ENCODE measurements at places on chromosomes 5 and 9.

DNA sequence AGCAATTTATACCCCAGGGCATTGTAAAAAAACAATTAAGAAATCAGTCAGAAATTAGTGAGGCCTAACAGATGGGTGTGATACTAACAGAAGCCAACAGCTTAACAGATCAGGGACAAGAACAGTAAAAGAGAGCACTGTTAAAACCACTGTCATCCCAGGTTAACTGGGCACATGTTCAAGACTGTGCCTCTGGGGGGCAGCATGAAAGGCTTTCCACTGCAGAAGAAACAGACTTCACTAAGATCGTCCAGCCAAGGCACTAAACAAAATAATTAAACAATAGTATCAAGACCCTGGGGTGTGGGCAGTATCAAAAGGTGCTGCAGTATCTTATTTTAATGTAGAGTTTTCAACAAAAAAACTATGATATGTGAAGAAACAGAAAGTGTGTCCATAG lies 43.5 kb downstream of the FBN2 start:
- DNase-seq: no peak

DNA sequence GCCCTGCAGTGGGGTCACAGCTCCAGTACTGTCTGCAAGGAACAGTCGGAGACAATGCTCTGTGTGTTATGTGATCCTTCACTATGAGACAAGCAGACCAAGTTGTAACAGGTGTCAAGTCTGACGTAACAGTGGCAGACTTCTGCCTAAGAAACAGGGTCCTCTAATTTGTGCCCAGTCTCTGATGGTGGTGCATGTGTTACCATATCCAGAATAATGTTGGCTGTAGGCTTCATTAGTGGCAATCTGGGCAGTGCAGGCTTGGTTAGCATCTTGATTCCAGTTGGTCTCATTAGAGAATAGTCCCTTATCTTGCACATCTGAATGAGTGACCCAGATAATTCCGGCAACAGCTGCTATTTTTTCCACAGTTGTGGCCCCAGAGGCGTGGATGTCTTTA lies 33.8 kb downstream of the ZNF131 start:
- DNase-seq: no peak

- DNase-seq: no peak
Observed at GRCh38 chr5:157157293-157157891, 8.7 kb downstream of the GARIN3 start.

- DNase-seq: no peak
Observed at GRCh38 chr5:108326982-108327381, 54.9 kb downstream of the FBXL17 start.

DNA sequence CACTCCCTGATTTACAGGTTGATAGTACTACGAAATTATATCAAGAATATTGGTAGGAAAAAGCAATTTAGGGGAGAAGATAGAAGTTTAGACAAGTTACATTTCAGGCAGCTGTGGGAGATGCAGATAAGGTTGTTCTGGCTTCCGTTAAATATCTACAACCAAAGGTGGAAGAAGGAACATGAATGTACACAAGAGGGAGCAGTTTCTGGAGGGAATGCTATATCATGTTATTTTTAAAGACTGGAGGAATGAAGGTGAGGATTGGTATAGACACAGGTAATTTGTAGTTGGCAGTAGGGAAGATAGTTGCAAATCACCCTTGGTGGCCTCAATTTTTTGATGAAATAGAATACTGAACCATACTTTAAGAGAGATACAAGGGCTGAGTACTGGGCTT lies 187.3 kb upstream of the NMUR2 start:
- no peak for DNase-seq

GRCh38 chr9:135619599-135619886 lies 19.8 kb downstream of the GLT6D1 start:
- no peak for DNase-seq

DNA sequence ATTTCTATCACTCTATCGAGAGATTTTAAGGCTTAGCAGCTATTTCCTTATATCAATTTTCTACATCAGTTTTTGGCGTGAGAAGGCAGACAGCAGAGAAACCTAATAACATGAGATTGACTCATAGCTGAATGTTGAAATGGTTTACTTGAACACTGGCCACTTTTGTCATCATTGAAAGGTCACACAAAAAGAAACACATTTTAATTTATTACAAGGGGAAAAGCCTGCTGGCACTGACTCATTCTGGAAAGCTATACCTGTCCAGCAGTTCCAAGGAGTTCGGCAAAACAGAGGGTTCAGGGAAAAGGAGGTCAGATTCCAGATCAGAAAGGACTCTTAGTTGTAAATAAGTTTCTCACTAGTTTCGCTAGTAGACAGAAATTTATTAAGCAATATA lies 566.4 kb downstream of the DNAH5 start:
- peak; percentile 72 for DNase-seq

DNA sequence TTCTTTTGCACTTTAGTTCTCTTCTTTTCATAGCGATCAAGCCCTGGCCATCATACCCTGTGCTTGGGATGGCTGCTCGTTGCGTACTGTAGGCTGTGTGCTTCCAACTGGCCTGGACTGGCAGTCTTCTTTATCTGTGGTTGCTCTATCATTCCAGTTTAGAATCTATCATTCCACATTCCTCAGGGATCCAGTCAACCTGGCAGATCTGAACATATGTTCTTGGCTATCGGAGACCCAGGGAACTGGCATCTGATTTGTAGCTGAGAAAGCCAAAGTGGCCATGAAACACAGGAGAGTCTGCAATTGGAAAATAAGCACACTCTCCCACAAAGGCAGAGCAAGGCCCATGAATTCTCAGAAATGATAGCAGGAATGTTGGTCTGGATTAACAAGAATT lies 22.6 kb upstream of the SLC46A2 start:
- DNase-seq: no peak

GRCh38 chr9:126457890-126458289 lies 131.3 kb downstream of the MVB12B start:
- no peak for DNase-seq

DNA sequence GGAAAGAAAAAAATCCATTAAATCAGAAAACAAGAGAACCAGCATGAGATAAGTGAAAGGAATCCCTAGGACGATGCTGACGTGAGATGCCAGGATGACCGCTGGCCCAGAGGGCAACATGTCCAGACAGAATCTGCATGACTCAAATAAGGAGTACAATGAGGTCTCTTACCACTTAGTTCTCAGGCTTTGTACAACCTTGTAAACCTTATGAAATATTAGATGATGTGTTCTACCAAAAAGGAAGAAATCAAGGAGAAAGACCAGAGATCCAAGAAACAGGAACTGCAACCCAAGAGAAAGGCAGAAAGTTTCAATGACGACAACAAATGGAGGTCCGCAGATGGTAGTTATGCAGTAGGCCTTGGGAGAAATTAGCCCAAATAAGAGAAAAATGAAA lies 2.8 kb upstream of the GPR150 start:
- DNase-seq: peak; percentile 97

DNA sequence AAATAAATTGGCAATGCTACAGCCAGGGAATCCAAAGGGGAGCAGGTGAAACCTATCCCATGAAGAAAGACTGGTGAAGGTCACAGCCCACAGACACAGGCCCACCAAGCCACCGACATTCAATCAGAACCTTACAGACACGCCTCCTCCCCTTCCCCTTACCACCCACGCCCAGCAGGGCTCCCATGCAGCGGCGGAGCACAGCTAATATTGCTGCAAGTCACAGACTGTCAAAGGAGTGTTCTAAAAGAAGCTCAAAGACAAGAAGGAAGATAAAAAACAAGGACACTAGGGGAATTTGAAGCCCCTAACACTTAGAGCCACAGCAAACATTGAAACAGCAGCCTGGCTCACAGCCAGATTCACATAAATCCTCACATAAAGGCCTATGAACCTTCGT lies 91.2 kb downstream of the MED10 start:
- DNase-seq: no peak

DNA sequence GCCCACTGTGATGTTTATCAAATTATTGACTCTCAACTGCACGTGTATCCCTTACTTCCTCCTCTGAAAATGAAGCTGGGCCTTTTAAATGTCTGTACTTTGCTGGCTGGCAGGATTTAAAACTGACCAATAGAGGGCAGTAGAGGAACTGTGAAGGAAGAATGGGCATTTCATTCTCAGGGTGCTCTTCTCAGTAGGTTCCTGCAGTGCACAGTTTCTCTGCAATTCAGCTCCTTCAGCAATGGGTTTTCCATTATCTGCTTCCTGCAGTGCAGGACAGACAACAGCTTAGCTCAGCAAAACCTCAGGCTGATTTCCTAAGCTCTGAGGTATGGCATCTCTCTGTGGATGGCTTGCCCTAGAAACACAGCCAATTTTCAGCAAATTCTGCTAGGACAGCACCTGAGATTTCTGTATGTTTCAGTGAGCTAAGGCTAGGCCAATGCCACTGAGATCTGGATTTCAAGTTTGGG lies 298.4 kb upstream of the PRDM9 start:
- DNase-seq: peak; percentile 63

DNA sequence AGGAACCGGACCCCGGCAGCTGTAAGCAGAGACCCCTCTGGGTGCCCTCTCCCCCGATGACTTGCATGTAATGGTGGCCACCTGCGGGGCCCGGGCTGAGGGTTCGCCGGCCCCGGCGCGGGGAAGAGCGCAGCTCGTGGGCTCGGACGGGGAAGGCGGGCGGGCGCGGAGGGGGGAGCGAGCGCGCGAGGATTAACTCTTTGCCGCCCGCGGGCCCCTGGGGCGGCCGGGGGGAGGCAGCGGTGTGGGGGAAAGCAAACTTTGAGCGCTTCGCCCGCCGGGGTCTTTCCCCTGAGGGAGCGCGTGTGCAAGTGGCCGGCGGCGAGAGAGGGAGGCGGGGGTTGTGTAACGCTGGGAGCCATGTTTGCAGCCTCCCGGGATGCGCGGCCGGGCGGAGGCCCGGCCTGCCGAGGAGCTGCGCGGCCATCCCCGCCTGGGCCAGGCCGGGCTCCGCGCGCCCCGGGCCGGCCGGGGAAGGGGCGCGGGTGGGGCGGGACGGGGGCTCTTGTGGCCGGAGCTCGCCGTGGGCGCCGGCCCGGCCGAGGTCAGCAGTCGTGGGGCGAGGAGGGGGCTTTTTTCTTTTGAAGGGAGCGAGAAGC lies 547 bp downstream of the ANP32B start:
- peak; percentile 51 for DNase-seq

DNA sequence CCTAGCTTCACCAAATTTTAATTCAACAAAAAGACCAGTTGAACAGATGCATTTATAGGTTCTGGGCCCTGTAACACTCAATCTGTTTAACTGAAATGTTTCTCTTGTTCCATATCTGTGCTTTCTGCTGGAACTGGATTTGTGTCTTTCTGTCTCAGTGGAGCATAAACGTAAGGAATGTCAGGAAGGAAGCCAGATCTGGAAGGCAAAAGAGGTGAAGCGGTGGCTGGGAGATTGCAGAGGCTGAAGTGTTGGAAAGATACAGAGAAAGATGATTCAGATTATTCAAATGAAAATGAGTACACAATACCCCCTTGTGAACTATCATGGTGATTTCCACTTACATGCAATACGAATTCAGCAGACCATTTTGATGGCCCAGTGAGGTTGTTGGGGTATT lies 406.8 kb downstream of the BRINP1 start:
- DNase-seq: no peak

DNA sequence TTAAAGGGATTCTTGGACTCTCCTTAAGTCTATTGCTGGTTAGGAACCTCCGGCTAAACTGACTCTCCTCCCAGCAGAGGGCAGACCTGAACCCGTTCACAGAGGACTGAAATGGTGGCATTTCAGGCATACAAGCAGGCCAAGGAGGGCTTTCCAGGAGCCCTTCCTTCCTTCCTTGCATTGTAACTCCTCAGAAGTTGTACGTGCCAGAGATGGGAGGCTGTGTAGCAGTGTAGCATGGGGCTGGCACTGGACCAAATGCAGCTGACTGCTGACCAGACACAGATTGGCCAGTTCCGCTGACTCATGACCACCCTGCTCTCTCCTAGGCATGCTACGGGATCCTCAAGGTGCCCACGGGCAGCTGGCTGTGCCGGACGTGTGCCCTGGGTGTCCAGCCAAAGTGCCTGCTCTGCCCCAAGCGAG lies 36.4 kb downstream of the JADE2 start:
- DNase-seq: no peak

GRCh38 chr5:126544087-126544740 lies 50.8 kb downstream of the ALDH7A1 start:
- peak; percentile 25 for DNase-seq

GRCh38 chr5:151020304-151021110 lies at the start of gene GPX3:
Gene GPX3 (plus strand): TSS chr5:151020591. CDS start chr5:151020655, 64 bp downstream.
- no peak for DNase-seq

DNA sequence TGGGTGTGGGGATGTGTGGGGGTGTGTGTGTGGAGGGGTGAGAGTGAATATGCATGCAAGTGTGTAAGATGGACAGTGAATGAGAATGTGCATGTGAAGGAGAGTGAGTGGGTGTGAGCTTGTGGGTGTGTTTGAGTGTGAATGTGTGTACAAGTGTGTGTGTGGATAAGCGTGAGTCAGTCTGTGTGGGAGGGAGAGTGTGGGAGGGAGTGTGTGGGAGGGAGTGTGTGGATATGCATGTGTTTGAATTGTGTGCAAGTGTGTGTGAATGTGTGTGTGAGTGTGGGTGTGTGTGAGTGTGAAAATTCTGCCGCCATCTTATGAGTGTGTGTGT lies 3.7 kb upstream of the SCGB3A1 start:
- no peak for DNase-seq

GRCh38 chr5:119328753-119329602 lies 26.8 kb upstream of the TNFAIP8 start:
- no peak for DNase-seq

DNA sequence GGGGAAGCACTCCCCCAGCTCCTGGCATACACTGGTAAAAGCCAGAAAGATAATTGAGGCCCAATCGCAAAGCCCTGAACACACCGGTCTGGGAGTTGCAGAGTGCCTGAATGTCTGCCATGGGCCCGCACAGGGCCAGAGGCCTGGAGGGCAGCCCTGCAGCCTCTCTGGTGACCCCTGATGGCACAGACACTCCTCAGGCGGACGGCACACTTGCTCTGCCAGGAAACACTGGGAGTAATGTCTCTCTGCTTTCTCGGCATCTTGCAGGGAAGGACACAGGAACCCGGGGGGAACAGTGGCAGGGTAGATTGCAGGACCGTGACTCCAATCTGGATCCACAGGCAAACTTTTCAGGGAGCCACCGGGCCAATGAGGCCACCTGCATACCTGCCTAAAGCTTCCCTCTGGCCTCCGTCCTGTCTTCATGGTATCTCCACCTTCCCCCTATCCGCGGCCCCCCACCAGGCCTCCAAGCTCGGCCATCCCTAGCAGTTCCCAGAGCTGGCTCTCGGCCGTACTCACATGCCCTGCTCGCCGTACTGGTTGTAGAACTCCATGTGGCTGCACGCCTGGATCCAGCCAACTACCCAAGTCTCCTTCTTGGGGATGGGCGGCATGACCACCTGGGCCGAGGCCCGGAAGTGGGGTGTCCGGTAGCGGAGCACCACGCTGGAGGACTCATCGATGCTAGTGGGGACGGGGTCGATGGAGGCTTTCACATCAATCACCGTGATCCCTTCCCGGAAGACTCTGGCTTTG lies 797 bp downstream of the FAM78A start:
- no peak for DNase-seq

- DNase-seq: peak; percentile 26
Observed at GRCh38 chr5:176810687-176811501, 535 bp downstream of the UNC5A start.

- peak; percentile 10 for DNase-seq
Observed at GRCh38 chr5:124236361-124237205, 509.9 kb downstream of the ZNF608 start.
